ENCODE measurements at places on chromosomes 3 and 15.

DNA sequence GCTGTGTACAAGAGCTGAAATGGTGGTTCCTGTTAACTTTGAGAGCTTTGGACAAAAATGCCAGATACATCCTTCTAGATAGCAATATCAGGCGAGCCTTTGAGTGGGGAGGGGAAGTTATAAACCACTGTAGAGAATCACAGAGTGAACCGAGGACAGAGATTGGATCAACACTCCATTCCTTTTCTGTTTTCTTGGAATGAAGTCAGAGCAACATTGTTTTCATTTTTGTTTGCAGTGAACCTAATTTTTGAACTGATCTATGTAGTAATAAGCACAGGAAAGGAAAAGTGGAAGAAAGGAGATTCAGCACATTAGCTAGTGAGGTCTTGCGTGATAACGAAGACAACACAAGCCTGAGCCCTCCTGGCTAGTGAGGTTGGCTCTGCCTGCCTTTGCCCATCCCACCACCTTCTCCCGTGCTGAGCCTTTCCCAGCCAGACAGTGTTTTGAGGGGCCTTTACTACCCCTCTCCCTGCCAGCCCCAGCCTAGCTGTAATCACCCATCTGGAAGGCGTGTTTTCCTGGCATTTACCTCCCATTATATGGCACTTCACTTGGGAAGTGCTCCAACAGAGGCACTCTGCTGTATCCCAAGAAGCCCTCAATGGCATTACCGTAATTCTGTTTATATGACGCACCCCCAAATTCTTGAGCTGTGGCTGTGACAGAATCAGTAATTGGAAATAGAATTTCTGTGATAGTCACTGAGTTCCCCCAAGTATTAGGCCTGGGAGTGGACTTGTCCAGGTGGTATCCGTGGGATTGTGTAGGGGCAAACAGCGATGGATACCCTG, 129.8 kb downstream of the CACNA1D start:
- no peak for DNase-seq

- peak; percentile 77 for DNase-seq
Observed at GRCh38 chr3:125141596-125142419, 70.7 kb downstream of the SLC12A8 start.

DNA sequence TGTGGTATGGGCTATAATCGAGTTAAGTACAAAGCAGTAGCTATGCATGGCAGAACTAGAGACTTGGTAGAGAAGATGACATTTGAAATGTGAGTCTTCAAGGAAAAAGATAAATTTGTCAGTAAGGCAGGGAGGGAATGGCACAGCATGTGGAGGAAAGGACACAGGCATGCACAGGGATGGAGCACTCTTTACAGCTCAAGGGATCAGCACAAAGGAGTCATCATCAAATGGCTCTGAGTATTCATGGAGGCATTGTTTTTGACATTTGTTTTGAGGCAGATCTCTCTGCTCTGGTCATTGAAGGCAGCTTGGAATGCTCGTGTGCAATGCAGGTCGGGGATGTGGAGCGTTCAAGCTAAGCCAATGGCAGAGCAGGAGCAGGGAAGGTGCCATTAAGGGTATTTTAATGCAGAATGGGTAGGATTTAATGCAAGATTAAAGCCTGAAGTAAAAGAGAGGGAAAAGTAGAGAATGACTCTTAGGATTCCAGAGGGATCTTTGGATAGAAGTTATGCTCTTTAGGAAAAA, 213.0 kb downstream of the MYRIP start:
- no peak for DNase-seq

DNA sequence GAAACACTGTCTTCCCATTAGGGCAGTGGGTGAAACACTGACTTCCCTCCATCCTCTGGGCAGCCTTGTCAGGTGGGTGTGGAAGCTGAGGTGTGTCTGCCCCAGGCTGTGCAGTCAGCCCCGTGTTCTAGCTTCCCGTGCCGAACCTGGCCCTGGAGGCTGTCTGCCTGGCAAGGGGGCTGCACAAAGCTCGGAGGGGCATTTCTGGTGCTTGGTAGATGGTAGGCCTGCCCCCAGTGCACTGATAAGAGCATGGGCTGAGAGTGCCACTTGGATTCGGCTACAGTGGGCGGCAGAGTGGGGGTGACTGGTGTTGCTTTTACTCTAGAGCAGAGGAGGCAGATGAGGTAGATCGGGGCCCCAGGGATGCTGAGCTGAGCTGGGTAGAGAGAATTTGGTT, 21.3 kb downstream of the IGF1R start:
- DNase-seq: no peak

- no peak for DNase-seq
Observed at GRCh38 chr3:66298591-66298990, 77.8 kb downstream of the SLC25A26 start.

DNA sequence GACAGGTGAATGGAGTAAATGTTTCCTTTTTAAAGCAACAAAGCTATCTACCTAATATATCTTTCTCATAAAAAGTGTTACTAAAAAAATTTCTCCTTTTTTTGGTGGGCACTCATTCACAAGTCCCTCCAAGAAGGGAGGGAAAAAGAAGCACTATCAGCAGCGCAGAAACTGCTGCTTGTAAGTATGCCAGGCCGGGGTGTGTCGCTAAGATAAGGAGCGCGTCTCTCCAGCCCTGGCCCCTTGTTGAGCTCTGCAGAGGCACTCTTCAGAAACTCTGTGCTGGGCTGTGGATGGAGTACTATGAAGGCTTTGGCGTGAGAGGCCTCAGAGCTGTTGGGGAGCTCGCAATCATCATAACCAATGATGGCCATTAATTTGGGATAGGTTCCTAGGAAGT, 49.1 kb downstream of the ZDHHC3 start:
- DNase-seq: no peak

DNA sequence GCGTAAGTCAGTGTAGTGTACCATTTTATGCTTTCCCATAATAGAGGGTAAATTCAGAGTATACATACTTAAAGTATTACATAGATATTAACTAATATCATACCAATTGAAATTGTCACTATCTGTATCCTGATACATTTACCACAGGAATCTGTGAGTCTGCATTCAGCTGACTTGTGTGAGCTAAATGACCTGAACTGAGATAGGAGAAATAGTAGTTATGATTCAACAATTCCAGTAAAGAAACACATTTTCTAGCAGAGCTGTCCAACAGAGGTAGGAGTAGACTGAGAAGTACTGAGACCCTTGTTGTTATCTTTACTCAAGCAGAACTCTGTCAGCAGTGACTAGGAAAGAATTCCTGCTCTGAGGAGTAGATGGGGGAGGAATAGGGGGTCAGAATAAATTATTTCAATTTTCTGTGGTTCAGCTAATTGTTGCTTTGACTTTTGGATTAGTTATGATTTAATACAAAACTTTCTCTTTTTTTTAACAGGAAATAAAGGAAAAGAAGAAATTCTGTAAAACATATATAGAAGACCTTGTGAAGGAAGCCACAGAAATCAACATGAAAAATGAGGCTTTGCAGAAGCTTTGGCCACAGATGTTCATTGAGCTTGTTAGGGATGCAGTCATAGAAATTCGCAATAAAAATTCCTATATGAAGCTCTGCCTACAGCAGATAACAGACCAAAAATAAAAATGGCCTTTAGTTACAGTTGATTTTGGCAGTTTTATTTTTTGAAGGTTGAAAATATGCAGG, 66.2 kb upstream of the THSD4 start:
- no peak for DNase-seq

- DNase-seq: no peak
Observed at GRCh38 chr15:51205050-51205975, 110.6 kb upstream of the TNFAIP8L3 start.

GRCh38 chr3:42846685-42847522, 28.8 kb downstream of the CYP8B1 start:
- no peak for DNase-seq

DNA sequence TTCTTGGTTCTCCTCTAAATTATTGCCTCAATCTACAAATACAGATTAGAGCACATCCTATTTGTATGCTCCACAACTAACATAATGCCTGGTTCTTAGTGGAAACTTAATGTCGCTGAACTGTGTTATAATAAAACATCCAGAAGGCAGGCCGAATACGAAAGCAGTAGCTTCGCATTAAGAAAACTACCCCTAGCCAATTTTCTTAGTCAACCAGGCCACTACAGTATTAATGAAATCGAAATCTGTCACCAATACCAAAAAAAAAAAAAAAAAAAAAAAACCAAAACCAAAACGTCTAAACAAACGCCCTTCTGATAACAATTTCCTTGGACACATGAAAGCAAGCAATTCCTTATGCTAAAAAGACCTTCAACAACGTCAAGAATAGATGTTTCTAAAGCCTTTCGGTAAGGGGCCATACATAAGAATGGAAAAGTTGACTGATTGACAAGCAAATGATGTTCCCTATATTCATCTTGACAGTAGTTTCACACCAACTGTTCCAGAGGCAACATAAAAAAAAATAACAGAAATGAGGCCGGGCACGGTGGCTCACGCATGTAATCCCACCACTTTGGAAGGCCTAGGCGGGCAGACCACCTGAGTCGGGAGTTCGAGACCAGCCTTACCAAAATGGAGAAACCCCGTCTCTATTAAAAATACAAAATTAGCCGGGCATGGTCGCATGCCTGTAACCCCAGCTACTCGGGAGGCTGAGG, 1.3 kb downstream of the DENND6A start:
- no peak for DNase-seq

- DNase-seq: no peak
Observed at GRCh38 chr15:85280203-85280602, 100.2 kb upstream of the AKAP13 start.

DNA sequence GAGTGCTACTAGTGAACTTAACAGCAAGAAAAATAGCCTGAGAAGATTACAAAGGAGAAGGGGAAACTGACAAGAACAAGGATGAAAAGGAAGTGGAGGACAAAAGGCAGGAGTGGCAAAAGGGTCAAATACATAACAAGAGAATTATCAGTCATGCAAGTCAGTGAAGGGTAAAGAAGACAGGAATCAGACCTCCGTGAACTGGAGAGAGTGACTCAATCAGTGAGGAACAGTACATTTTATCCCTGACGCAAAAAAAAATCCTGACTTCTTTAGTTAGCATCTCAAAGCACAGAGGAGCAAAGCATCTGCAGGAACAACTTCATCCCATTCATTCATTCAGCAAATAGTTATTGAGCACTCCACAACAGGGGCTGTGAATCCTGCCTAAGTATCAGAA, 97.8 kb downstream of the SST start:
- DNase-seq: no peak

- DNase-seq: no peak
Observed at GRCh38 chr3:136632625-136633081, 119.5 kb downstream of the STAG1 start.

DNA sequence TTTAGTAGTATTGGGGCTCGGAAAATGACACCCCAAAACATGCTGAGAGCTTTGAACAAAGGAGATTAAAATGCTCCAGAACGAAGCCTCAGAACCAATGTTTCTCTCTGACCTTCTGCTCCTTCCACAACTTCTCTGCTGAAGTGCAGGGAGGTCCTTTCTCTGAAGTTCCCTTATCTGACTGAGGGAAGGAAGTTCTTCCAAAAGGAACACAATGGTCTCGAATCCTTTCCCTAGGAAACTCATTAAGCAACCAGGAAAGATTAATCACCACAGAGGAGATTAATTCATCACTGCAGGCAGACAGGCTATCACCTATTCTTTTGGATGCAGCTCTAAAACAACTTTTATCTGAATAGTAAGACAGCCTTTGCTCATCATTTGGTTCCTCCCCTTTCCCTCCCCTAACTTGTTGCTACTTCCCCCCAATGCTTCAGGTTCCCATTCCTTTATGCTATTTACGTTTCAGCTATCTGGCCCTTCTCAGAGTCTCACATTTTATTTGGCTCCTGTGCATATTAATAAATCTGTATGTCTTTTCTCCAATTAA, 18.2 kb upstream of the WDR49 start:
- DNase-seq: no peak

DNA sequence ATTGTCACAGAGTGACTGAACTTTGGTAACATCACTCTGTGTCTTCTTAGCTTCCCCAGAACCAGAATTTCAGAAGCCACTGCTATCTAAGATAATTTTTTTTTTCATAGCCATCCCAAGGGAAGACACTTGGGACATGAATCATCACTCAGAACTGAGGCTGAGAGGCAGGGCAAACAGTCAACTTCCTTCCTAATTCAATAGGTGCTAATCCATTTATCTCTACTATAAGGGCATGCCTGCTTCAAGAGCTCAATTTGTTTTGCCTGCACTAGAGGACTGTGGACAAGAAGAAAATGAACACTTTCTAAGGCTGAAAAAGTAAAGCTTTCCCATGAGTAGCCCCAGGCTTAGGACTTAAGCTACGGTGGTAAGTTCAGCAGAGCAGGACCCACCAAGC, 56.7 kb upstream of the MYRIP start:
- DNase-seq: no peak

GRCh38 chr3:188362405-188362831, 208.5 kb downstream of the LPP start:
- no peak for DNase-seq

All from activated CD4-positive, alpha-beta T cell treated with anti-CD3 and anti-CD28 coated beads, Interleukin-2, amount 10 ng/mL, durations not matched to agents 7 days and 5 days (primary cell).